Thymus (tissue), 14 donors: ENCODE measurements at places on chromosomes 2 and 18. TPM values are rescaled to one million over a fixed set of nuclear protein-coding genes. Genes with fewer than 3 reads are reported as not detected.

ABCG5 gene
- 0.09 TPM for polyA plus RNA-seq

DNA sequence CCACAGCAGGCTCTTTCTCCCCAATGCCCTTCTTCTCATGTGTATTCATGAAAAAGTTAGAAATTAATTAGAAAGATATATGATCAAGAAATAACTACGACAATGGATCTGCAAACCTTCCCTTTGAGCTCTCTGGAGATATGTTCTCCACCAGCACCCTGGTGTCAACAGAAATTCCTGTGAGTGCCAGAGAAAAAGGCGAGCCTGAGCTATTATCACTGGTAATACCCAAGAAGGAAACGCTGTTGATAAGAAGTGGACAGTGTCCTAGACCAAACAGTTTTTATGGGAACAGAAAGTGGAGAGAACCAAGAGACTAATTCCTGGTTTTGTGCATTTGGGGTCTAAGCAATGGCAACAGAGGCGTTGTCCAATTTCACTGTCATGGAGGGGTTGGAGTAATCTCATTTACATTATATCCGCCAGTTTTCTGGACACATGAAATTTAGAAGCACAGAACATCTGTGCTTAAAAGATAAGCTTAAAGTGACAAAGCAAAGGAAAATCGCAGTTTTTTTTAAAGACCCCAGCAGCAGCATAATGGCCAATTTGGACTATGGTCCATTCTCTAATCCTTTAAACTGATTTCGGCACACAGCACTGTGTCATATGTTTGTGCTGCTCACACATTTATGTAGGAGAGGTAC is 47.2 kb upstream of the CDC42EP3 start:
- no peak for DNase-seq

GRCh38 chr2:201188449-201188848 is 5.5 kb downstream of the CASP10 start:
- no peak for DNase-seq

- no peak for DNase-seq
These were observed 3.5 kb upstream of the LAPTM4A start for GRCh38 chr2:20054931-20055330.

MYO5B gene
- 11.1 TPM for polyA plus RNA-seq

AOX1 gene
- polyA plus RNA-seq: 10.7 TPM

KLHL29 gene
- polyA plus RNA-seq: 2.9 TPM
